Suppressor macrophage treated with lipopolysaccharide for 1 hour (primary cell): ENCODE measurements at places on chromosomes 2 and 18.

- no peak for DNase-seq
Observed at GRCh38 chr2:74052732-74053710, 68.3 kb downstream of the TET3 start.

GRCh38 chr2:15265889-15266288 lies 295.2 kb downstream of the NBAS start:
- DNase-seq = no peak

GRCh38 chr2:172358691-172359556 lies 68.5 kb upstream of the ITGA6 start:
- no peak for DNase-seq

GRCh38 chr18:55251254-55251971 lies 292.2 kb upstream of the CCDC68 start:
- no peak for DNase-seq

DNA sequence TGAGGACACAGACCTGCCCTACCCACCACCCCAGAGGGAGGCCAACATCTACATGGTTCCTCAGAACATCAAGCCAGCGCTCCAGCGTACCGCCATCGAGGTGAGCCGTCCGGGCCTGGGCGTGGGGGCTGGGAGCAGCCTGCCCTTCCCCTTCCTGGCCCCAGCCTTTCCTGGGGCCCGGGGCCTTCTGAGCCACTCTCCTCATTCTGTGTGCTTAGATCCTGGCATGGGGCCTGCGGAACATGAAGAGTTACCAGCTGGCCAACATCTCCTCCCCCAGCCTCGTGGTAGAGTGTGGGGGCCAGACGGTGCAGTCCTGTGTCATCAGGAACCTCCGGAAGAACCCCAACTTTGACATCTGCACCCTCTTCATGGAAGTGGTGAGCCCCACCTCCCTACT lies 157.9 kb downstream of the DYSF start:
- no peak for DNase-seq

DNA sequence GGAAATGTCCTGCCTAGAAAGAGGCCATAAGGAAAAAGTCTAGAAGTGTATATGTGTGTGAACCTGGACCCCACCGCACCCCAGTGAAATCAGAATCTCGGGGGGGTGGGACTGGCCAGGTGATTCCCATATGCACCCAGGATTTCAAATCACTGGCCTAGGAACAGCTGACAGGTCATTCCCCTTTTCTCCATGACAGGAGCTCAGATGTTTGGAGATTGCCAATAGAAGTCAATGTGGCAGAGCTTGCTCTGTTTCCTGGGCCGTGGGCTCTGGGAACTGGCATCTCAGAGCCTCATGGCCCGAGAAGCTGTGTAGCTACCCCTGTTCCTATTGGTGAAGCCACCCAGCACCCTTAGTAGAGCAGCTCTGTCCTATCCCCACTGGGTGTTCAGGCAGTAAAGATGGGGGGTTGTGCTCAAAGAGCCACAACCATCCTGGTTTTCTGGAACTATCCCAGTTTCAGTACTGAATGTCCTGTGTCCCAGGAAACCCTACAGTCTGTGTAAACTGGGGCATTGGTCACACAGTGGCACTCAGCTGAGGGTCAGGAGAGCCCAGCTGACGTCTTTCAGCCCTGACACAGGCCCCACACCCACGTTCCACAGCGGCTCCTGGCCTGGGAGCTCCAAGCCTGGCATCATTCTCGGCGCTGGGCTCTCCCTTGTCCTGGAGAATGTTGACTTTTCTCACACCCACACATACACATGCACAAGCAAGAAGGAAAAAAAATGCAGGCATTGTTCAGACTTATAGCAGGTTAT lies 18.9 kb downstream of the GNLY start:
- peak; percentile 71 for DNase-seq

GRCh38 chr2:133442393-133442792 lies 125.9 kb downstream of the NCKAP5 start:
- DNase-seq = no peak

DNA sequence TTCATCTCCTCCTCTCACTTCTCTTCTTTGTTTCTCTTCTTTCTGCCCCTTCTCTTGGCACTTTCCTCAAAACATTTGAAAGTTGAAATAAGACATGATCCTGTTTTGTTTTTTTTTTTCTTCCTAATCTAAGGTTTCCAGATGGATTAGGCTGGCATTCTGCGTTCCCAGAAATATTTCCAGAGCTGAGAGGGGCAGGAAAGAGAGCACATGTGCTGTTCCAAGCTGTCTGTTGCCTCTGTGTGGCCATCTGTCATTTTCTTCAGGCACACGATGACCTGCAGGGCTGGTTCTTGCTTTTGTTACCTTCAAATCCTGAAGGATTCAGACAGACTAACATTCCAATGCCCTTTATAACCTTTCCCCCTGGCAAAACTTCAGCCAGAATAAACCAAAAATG lies 142.9 kb downstream of the RNF144A start:
- no peak for DNase-seq

DNA sequence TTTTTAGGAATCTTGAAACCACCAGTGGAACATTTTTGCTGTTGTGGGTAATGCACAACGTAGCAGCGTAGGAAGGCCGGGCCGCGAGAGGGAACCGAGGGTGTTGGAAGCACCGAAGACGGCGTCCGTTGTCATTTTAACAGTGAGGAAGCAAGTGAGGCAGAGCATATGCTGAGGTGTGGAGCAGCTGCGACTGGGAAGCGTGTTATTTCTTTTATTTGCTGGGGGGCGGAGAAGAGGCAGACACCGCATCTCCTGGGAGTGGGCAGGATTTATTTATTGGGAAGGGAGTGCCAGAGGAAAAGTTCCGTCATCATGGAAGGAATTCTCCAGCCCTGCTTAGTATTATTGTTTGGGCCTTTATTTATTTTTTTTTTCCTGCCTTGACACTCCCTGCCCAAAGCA lies 232.8 kb downstream of the KLHL29 start:
- DNase-seq = no peak

- no peak for DNase-seq
Observed at GRCh38 chr2:111927723-111928122, 29.3 kb downstream of the MERTK start.

DNA sequence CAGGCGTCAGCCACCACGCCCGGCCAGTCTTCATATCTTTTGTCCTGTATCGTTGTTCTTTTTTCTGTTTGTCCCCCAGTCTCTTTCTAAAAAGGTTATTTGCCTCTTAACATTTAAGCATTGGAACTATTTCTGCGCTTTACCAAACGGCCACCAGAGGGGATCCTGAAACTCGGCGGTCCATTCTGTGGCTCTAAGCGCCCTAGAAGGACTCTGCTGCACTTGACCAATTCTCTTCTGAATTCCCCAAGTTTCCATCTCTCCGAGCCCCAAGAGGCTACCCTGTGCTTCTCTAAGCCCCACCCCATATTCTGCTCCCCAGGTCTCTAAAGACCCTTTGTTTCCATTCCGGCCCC lies 33.1 kb upstream of the REG3G start:
- DNase-seq = peak; percentile 8

DNA sequence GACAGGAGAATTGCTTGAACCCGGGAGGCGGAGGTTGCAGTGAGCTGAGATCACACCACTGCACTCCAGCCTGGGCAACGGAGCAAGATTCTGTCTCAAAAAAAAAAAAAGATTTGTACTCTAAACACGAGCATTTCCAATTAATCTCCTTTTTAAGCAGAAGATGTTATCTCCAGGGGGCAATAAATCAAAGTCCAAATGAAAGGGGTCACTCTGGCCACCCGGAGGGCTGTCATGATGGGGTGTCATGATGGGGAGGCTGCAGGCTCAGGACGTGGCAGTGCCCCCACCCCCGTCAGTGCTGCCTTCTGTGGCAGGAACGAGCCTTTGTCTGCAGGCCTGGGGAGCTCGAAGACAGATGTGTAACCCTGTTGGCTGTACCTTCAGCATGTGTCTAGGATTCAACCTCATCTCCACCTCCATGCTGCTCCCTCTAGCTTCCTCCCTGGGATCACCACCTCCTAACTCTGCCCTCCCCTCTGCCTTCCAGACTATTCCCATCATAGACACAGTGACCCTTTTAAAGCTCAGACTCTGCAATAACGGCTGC lies 76.9 kb upstream of the YWHAQ start:
- DNase-seq = no peak

DNA sequence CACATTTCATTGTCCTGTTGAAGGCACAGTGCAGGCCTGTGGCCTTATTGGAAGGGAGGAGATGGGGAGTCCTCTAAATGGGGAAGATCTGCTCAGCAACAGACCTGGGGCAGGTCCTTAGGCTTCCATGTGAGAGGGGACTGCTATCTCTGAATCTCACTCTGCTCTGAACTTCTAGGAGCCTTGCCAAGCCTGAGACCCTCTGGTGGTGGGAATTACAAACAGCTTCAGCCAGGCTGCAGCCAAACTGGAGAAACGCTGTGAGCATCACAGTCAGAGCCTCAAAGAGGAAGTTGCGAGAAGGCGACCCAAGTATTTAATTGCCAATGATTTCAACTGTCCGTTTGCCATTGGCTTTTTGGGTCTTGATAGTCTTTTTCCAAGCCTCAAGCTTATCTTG lies 66.8 kb upstream of the MC2R start:
- DNase-seq = no peak

- no peak for DNase-seq
Observed at GRCh38 chr18:50700245-50701165, 119.3 kb downstream of the MRO start.

DNA sequence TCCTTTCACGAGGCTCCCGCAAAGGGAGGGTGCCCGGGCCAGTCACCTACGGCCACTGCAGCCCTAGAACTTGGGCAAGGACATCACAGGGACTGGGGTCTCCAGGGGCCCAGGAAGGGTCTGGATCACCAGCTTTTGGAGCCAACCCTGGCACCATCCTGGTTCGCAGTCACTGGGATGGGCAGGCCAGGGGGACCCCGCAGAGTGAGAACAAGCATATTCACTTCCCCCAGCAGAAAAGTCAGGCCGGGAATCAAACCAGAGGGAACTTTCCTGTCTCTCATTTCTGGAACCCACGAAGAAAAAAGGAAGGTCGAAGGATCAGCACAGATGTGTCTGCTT lies 15.4 kb downstream of the SMAD7 start:
- no peak for DNase-seq
